ENCODE measurements at places on chromosomes 11 and 22.

GRCh38 chr11:119991669-119992068, 146.2 kb downstream of the TRIM29 start:
- DNase-seq: no peak

DNA sequence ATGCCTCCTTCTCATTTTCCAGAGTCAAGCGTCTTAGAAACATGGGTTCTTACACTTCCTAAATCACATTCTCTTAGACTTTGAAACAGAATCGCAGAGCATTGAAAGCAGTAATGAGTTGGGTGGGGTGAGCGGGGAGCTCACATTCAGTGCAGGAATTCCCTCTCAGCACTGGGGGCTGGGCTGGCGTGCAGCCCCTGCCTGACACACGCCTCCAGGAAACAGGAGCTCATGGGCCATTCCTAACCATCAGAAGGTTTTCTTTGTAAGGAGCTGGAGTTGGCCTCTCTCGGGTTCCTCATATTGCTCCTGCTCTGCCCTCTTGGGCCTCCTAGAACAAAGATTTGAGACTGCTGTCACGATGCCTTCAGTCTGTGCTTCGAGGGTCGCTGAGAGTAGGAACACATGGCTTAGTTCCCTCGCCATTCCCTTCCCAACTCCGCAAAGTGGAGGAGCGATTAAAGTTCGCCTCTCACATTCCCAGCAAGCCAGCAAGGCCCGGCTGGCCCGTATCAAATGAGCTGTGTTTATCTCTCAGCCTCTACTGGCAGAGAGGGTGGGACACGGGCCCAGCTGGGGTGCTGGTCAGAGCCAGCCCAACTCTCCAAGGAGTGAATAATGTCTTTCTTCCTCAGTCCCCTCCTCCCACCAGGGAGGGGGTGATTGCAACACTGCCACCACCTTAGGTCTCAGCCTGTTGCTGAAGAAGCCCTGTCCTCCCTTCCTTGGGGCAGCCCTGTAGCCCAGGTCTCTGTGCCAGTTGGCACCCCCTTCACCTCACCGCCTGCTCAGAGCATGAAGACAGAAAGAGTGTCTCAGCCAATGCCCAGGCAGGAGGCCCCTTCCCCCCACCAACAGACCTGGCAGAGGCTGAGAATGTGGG, 10.4 kb downstream of the CHRDL2 start:
- no peak for DNase-seq

GRCh38 chr11:12249590-12250260, 127.6 kb upstream of the PARVA start:
- DNase-seq: no peak

- DNase-seq: no peak
Observed at GRCh38 chr22:49668402-49668801, 159.3 kb downstream of the BRD1 start.

Measured in stimulated activated CD8-positive, alpha-beta memory T cell treated with anti-CD3 and anti-CD28 coated beads, Interleukin-4, amount 100 ng/mL, for 1 hour (primary cell).